A549 (cell line): ENCODE measurements at places on chromosomes 1 and 21.
A peak's percentile ranks its signal among the peaks of the same experiment; 100 is the strongest.

DNA sequence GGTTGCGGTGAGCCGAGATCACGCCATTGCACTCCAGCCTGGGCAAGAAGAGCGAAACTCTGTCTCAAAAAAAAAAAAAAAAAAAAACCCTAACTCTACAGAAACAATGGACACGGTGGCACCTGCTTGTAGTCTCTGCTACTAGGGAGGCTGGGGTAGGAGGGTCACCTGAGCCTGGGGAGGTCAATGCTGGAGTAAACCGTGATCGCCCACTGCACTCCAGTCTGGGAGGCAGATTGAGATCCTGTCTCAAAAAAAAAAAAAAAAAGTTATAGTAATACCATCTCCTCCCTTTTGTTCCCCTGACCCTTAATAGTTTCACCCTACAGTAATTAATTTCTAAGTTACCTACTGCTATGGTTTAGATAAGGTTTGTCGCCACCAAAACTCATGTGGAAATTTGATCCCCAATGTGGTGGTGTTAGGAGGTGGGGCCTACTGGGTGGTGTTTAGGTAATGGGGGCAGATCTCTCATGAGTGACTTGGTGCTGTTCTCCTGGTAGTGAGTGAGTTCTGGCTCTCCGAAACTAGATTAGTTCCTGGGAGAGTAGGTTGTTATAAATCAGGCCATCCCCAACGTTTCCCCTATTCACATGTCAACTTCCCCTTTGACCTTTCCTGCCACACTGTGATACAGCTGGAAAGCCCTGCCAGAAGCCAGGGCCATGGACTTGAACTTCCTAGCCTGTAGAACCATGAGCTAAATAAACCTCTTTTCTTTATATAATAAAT lies 9.8 kb downstream of the FBXO42 start:
- no peak for DNase-seq

GRCh38 chr21:42486531-42486930 lies 9.5 kb downstream of the RSPH1 start:
- no peak for DNase-seq

DNA sequence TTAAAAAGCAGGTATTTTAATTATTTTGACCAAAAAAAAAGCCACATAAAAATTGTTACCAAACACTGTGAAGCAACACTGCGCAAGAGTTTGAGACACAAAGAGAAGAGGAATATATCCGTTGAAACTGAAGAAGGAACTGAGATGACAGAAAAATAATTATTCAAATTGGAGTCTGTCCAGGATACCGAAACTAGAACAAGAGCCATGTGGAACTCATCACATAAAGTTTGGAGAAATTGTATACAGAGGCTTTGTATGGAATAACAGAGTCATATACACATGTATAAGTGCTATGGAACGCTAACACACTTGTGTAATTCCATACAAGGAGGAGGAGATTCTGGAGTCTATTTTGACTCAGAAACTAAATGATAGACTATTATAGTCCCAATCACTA lies 675.1 kb upstream of the ADGRL2 start:
- no peak for DNase-seq

DNA sequence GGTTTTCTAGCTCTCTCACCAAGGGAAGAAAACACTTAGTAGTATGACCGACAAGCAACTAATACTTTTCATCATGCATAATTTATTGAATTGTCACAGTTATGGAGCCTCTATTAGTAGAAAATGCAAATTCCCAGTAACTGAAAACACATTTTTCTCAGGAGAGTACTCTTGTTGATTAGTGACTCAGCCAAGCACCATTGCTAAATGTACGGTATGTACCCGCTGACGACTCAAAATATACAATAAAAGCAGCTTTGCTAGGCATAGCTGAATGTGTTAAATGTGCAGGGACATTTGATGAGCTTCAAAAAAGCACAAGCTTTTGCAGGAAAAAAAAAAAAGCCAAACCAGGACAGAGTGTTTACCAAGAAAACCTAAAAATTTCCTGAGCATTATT lies 63.9 kb downstream of the WDR64 start:
- no peak for DNase-seq

GRCh38 chr1:161440312-161440894 lies 64.9 kb upstream of the FCGR2A start:
- peak; percentile 78 for DNase-seq

GRCh38 chr1:150530491-150531159 lies 15.1 kb downstream of the FALEC start:
- DNase-seq: no peak

GRCh38 chr1:244254467-244254866 lies 197.2 kb downstream of the ADSS2 start:
- DNase-seq: no peak

DNA sequence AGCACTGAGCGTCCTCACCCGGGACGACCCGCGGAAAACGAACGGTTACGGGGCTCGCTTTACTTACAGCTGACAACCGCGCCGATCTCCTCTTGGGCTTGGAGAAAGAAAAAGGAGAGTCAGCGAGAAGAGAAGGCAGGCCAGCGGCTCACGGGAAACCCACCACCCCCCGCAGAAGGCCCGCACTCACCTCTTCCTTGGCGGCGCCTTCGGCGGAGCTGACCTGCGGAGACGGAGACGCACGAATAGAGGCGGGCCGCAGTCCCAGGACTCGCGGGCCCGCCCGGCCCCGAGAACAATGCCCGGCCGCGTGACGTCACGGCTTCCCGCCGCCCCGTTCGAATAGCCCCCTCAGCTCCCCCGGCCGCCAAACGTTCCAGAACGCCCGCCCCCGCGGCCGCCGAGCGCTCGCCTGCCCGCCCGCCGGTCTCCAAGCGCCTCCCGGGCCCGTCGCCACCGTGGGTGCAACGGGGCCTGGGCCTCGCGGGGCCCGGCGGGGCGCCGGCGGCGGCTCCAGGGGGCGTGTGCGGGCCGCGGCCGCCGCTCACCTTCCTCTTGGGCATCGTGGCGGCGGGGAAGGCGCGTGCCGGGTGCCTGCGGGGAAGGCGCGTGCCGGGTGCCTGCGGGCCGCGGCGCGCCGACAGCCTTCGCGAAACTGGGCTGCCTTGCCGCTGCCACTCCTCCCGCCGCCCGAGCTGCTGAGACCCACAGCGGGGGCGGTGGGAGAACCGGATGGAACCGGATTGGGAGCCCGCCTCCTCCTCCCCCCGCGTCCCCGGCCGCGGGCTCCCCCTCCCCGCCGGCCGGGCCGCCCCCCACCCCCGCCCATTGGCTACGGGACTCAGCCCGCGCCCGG lies at the start of gene HMGN1:
HMGN1 (minus strand) TSS at position 734 of the 856 bp plus-strand sequence; CDS start at position 563, 171 bp downstream.
- peak; percentile 69 for DNase-seq

DNA sequence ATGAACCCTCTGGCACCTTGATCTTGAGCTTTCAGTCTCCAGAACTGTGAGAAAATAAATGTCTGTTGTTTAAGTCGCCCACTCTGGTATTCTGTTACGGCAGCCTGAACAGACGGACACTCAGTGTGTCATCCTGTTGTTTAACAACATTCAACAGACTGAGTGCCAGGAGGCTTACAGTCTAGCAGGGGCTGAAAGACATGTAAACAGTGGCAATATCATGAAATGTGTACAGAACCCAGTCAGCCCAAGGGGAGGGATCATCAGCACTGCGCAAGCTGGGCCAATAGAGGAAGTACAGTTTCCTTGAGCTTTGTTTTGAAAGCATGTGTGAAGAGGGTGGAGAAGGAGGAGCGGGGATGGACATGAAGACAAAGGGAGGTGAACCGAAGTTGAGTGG lies 13.6 kb downstream of the DIP2A start:
- DNase-seq: no peak

DNA sequence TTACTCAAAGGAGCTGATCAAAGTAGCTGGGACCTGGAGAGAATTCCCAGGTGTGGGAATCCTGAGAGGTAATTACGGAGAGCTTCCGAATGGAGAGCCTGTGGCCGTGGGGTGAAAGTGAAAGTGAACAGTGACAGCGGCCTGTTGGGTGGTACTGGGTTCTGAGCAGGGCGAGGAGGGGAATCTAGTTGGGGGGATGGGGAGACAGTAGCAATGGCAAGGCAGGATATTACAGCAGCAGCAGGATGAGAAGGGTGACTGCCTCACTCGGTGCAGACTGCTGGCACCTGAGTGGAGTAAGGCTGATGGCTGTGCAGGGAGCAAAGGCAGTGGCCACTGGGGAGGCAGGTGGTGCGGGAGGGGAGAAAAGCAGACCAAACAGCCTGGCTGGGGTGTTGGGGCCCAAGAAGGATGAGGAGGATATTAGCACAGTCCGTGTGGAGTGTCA lies 70.3 kb upstream of the PRDX6 start:
- no peak for DNase-seq

- no peak for DNase-seq
Measured at GRCh38 chr1:66511118-66511517, 22.8 kb upstream of the SGIP1 start.

GRCh38 chr1:208069908-208070307 lies 159.0 kb upstream of the CD34 start:
- DNase-seq: no peak

- DNase-seq: no peak
Measured at GRCh38 chr1:231020816-231021215, 19.2 kb downstream of the FAM89A start.

GRCh38 chr1:86150553-86151055 lies 6.0 kb downstream of the COL24A1 start:
- DNase-seq: no peak

DNA sequence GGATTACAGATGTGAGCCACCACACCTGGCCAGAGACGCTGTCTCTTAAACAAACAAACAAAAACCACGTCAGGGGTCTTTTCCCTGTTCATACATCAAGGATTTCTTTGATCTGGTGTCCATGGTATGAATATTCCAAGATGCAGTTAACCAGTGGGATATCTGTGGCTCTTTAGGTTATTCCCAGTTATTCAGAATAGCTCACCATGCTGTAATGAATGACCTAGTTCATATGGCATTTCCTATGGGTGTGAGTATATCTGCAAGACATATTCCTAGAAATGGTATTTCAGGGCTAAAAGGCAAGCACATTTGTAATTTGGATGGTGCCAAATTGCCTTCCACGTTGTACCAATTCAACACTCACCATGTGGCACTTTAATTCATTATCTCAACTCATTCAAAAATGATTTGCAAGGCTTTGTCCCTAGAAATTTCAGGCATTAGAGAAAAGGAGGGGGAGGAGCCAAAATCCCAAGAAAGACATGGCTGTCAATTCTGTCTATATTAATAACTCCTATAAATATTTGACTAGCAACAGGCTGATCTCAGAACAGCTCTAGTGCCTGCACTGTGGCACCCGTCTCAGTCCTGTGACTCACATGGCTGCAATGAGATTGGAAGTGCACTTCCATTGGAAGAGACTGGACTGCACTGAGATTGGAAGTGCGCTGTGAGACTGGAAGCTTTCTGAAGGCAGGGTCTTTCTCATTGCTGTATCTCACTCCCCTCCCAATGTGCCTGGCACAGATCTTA lies 6.0 kb upstream of the STMN1 start:
- no peak for DNase-seq

DNA sequence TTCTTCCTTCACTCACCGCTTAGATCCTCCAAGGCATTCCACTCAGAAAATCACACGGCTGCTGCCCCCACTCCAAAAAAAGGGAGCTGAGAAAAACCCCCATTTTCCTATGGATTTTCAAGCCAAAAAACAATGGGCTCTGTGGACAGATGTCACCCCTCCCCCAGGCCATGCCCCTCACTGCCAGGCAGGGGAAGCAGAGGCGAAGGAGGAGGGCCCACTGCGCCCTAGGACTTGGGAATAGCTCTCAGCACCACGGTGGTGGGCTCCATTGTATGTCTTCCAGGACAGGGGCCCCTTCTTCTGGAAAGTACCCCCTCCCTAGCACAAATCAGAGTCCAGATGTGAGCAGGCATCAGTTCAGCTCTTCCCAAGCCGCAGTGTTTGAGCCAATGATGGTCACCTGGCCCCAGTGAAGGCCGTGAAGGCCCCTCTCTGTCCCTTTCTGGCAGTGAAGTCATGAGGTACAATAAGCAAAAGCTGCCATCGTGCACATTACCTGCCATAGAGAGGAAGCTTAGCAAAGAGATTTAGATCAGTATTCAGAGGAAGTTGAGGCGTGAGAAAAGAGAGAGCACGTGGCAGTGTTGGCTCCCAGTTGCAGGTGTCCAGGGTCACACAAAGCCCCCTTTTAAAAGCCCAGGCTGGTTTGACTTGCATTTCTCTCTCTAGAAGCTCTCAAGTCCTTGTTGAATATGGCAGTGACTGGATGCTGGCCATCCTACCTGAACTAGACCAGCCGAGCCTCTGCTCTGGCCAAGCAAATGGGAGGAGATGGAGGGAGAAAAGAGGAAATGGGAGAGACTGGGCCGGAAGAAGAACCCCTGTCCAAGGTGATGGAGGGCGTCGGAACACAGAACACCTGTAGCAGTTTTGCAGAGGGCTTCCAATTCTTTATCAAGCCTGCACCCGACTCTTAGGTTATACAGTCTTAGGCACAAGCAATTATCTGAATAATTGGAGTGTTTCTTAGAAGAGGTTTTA lies 149.0 kb downstream of the TOMM20 start:
- DNase-seq: no peak

DNA sequence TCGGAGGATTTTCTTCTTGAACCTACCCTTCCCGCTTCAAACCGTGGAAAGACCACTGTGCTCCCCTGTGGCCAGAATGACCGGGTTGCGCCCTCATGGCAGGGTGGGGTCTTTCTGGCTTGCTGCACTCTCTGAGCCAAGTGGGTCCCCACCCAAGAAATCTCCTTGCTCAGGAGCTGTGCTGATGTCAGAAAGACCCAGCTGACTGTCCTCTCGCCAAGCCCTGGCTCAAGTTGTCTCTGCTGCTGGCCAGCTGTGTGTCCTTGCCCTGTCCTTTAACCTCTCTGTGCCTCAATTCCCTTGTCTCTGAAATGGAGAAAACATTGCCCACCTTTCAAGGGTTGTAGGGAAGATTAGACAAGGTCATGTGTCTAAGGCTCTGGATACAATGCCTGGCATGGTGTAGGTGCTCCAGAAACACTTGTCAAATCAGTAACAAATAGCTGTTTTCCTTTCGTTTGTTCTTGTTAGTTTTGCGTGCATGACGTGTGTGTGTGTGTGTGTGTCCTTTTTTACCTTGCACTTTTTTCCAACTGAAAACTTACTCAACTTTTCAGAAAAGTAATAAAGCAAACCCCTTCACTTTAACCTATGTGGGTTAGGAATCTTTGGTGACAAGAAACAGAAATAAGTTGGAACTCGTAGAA lies 41.1 kb upstream of the RPL11 start:
- no peak for DNase-seq

DNA sequence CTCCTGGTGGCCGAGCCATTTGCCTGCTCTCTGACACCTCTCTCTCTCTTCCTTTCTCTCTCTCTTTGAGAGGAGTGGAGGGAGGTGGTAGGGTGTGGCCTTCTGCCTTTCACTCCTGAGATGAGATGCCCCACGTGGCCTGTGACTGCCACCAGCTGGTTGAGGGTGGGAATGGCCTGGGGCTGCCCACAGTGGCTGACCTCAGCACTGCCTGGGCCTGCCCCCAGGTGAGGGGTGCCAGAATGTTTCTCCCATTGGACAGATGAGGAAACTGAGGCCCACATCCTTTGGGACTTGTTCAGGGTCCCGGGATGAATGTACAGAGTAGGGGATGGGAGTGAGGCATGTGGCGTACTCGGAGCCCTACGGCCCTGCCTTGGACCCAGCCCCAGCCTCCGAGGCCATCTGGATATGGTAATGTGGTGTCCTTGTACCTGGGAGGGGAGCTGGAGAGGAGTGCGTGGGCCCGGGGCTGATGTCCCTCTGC lies 12.7 kb upstream of the C1orf167 start:
- DNase-seq: peak; percentile 59
